Nephron progenitor cell (in vitro differentiated cells): ENCODE measurements at places on chromosomes 1 and 21.

GRCh38 chr1:27342778-27343638, 1.2 kb downstream of the SYTL1 start:
- DNase-seq = peak; percentile 34
- H3K4me1 ChIP-seq = peaks cover 57% of the 10 kb centered on the region
- peak overlapping the region; percentile 57 for H3K4me3 ChIP-seq
- H3K27ac ChIP-seq = no peak overlapping the region
- H3K27me3 ChIP-seq = peaks cover 6% of the 10 kb centered on the region
- no peaks in the 10 kb centered on the region for H3K36me3 ChIP-seq

- no peak overlapping the region for H3K27ac ChIP-seq
- no peaks in the 10 kb centered on the region for H3K4me1 ChIP-seq
- peaks cover 1% of the 10 kb centered on the region for H3K36me3 ChIP-seq
- peak; percentile 70 for DNase-seq
- H3K27me3 ChIP-seq = peaks cover 6% of the 10 kb centered on the region
- H3K4me3 ChIP-seq = no peak overlapping the region
Measured at GRCh38 chr1:220775240-220775853, 11.4 kb upstream of the MTARC1 start.

DNA sequence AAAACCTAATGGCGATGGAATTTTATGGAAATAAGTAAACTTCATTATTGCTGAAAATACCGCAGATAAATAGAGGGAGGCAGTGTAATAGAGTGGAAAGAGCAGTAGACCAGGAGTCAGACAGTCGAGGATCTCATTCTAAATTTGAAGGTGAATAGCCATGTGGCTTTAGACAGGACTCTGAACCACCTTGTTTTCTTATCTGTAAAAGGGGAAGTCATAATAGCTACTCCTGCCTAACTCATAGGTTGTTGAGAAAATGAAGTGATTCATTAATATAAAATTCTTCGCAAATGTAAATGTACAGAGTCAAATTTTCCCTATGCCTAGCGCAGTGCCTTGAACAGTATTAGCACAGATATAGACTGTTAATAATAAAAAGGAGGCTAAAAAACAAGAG, 14.8 kb downstream of the RPS6KC1 start:
- peaks cover 3% of the 10 kb centered on the region for H3K27me3 ChIP-seq
- H3K36me3 ChIP-seq = peaks cover 5% of the 10 kb centered on the region
- peak overlapping the region; percentile 25 for H3K27ac ChIP-seq
- no peak overlapping the region for H3K4me3 ChIP-seq

DNA sequence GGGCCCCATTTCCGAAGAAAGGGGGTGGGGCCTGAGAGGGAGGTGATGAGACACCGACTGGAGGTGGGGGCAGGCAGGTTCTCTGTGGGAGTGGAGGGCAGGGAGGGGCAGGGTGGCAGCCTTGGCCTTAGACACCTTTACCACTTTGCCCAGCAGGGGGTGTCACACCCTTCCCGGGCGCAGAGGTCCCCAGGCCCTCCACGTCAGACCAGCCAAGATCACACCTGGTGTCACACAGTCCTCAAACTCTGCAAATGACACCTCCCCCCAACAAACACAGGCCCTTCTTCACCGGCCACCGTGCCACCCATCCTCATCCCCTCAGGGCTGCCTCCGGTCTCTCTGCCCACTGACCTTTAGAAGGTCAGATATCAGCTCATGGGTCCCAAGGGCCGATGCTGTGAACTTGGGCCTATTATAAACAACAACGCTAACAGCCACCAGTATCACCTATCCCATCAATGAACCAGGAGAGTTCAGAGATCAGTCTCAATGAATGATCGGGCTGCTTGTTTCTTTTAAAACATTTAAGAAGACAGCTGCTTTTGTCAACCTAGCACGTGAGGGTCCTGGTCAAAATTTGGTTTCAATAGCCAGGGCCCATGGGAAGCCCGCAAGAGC, 103.9 kb downstream of the CASZ1 start:
- peaks cover 42% of the 10 kb centered on the region for H3K4me1 ChIP-seq
- no peak overlapping the region for H3K27ac ChIP-seq
- H3K27me3 ChIP-seq = peaks cover 71% of the 10 kb centered on the region
- peak; percentile 59 for DNase-seq
- H3K4me3 ChIP-seq = peak overlapping the region; percentile 81

DNA sequence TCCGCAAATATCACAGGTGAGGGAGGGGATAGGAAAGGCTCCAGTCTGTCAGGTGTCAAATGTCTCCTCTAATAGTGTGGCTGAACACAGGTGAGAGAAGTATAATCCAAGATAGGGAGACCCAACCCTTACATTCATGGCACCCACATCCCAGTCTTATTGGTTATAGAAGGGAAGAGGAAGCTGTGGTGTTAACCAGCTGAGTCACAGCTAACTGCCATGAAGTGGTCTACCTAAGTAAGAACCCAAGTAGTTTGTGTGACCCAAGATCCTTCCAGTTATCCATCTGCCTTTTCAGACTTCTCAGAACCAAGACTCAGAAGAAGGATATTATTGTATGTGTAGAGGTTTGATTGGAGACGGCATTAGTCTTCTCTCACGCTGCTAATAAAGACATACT, 37.1 kb downstream of the DDAH1 start:
- H3K4me3 ChIP-seq = no peak overlapping the region
- H3K27me3 ChIP-seq = no peaks in the 10 kb centered on the region
- H3K36me3 ChIP-seq = peaks cover 24% of the 10 kb centered on the region
- H3K27ac ChIP-seq = no peak overlapping the region
- H3K4me1 ChIP-seq = peaks cover 11% of the 10 kb centered on the region

DNA sequence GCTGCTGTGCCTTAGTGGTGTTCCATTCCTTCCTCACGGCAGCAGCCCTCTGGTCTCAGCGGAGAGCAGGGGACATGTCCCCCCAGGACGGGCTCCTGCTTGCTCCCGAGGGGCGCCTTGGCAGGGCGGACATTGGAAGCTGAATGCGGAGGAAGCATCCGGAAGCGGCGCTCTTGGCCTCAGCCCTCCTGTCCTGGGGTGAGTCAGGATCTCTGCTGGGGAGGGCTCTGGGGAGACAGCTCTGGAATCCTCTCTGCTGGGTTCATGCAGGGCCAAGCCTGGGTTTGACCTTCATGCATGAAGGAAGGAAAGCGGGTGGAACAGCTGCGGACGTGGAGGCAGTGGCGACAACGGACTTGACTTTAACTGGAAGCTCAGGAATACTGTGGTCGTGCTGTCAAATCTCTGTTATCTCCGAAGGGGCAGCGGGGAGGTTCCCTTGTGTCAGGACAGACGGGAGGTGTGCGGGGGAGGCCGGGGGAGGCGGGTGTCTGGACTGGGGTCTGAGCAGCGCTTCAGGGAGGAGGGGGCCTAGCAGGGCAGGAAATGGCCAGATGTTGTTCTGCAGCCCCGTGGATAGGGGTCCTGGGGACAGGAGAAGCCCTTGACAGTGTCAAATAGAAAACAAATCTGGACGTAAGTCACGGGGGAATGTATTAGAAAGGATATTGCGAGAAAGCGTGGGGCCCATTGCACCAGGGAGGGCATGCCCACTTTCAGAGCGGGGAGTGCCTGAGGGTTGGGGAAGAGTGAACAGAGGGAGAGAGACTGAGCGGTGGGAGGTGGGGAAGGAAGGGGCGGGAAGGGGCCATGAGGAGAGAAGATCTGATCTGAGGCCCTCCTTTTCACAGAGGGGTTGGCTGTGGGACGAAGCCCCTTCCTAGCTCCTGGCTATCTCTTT, 26.6 kb downstream of the CRYAA start:
- DNase-seq = peak; percentile 33
- H3K27me3 ChIP-seq = peaks cover 36% of the 10 kb centered on the region
- no peak overlapping the region for H3K27ac ChIP-seq
- H3K4me3 ChIP-seq = peak overlapping the region; percentile 56

GRCh38 chr1:235502601-235503402, 1.4 kb downstream of the B3GALNT2 start:
- H3K36me3 ChIP-seq = peaks cover 26% of the 10 kb centered on the region
- H3K4me3 ChIP-seq = peak overlapping the region; percentile 95
- H3K27ac ChIP-seq = peak overlapping the region; percentile 96
- peaks cover 36% of the 10 kb centered on the region for H3K4me1 ChIP-seq
- DNase-seq = no peak
